ENCODE measurements at places on chromosomes 6 and 20.

- no peak for DNase-seq
These were observed 125.7 kb downstream of the MEI4 start for GRCh38 chr6:77778527-77778926.

- DNase-seq: no peak
These were observed 42.2 kb downstream of the C6orf132 start for GRCh38 chr6:42100029-42100901.

DNA sequence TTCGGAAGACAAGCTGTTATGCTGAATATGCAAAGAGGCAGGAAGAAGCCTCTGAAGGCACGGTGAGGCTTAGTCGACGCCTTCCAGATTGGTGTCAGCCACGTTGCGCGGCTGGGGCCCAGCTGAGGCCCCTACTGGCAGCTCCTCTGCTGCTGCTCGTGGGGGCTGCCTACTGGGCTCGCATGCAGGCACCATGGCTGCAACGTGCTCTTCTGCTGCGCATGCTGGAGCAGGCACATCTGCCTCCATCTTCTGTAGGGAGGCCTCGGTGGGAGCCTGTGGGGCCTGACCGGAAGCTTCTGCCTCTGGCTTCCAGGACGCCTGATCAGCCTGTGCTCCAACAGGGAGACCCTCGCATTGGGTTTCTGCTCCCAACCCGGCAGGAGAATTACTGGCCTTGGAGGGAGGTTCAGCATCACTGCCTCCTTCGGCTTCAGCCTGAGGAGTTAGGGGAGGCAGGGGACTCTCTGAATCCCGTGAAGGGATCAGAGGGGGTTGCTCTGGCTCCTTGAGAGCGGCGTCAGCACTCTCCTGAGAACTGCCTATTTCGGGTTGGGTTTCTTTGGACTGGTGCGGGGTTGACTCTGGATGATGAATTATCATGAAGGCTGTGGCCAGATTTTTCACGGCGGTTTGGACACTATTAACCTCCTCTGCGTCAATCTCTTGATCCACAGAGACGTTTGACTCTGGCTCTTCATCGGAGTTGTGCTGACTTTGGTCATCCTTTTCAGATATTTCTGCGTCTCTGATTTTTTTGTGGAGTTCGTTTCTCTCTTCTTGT is 49.1 kb downstream of the TXLNB start:
- DNase-seq: no peak

GRCh38 chr6:27592481-27593199 is 119.7 kb upstream of the ZNF184 start:
- no peak for DNase-seq

- DNase-seq: no peak
These were observed 92.7 kb downstream of the TRERF1 start for GRCh38 chr6:42359021-42359420.

DNA sequence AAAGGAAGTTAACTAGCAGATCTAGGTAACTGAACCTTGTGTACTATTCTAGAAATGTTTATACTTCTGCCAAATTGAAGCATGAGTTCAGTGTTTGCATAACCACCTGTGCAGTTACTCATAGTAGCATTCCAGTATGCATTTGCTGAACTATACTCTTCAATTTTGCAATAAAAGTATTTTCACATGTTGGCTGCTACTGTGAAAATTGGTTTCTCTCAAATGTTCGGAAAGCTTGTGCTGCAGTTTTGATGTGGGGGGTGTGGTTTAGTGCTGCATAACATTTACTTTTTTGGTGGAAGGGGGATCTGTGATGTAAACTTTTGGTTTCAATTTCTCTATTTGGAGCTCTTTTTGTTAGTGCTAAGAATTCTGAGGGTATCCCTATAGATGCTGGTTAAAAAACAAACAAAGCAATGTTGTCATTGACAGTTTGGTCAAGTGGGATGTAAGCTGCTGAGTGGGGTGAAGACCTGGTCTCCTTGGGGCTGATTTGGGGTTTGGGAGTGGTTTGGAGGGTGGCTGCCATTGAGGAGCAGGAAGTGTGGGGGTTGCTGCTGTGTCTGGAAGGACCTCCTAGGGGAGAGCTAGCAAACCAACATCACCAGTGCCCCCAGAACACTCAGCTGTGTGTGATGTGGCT is 87.8 kb downstream of the CARMIL1 start:
- no peak for DNase-seq

DNA sequence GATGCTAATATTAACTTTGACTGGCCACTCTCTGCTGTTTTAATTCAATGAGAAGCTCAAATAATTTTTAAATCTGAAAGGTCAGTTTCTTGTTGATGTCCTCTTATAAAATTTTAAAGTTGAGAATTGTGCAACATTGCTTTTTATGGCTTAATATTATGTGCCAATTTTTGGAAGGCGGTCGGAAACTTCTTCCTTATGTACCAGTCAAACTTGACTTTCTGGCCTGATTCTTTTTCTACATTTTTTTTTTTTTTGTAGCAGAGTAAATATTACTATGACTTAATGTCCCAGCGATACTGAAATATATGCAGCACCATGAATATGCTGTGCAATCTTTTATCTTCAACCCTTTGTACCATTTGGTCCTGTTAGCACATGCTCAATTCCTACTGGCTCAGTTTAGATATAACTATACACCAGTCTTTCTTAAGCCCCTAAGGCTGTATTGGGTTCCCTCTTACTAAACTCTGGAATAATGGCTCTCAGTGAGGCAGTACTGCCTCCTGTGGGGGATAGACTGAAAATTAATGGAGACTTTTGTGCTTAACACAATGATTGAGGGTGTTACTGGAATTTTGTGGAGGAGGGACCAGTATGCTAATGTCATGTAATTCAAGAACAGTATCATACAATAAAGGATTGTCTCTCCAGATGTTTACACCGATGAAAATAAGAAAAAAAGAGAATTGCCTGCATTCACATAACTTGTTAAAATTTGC is 156.4 kb upstream of the SYNCRIP start:
- DNase-seq: no peak

DNA sequence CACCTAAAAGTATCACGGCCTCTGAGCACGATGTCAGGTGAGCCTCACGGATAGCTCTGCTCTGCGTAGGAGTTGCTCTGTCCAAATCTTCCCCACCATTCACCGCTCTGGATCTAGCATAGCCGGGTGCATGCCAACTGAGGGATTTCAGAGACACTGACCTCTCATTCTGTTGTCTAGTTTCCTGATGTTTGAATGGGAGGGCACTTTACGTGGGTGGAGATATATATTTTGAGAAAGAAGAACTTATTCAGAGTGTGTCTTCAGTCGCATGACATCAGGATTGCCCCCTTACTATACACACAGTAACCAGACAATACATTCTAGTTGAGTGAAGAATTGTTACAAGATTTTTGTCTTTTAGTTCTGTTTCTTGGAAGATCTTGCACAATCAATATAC is 96.5 kb upstream of the CITED2 start:
- DNase-seq: no peak

DNA sequence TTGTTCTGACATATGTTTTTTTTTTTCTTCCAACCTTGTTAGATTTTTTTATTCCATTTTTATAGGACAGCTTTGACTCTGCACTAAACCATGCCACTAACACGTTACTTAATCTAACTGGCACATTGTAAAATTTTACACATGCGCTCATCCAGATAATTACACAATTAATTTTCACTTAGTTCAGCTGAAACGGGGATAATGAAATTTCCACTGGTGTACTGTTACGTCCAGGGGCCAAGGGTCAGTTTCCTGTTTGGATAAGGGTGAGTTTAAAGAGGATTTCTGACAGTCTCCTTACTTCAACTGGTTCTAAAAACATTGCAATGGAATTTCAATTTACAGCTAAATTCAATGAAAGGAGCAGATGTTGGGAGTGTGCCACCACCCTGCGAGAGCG is 221.8 kb upstream of the CEP162 start:
- no peak for DNase-seq

DNA sequence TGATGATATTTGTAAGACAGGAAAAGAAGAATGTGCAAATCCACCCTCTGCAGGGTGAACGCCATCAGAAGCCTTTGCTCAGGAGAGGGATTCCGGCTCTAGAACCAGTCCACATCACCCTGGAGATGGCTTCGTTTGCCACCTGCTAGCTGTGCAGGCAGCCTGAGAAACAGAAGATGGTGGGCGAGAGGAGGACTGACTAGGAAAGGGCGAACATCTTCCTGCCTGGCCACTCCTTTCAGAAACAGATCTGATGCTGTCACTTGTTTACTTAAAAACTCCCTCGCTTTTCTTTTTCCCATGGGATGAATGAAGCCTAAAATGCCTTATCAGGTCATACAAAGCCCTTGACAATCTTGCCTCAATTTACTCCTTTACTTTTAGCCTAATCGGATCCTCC is 1.2 kb downstream of the PTPRA start:
- DNase-seq: no peak

GRCh38 chr20:38412877-38413577 is 22.1 kb downstream of the SNHG17 start:
- no peak for DNase-seq

DNA sequence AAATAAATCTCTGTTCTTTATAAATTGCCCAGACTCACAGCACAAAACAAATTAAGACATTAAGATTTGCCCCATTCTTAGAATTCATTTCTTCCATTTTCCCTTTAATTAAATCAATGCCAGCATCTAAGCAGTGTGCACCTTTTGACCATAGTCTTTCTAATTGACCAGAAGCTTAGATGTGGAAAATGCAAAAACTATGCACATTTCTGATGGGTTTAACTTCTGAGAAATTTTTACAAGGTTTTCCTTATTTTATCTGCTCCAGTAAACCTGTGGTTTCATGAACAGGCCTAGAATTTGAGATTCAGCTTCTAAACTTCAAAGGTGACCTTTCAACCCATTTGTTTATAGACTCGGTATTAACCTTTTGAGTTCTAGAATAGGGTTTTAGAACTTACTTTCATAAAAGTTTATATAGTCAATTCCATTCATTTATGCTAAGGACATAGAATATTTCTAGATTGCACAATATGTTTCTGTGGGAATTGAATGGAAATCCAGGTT is 437.8 kb upstream of the HSF2 start:
- no peak for DNase-seq

GRCh38 chr6:48281217-48281616 is 170.2 kb upstream of the PTCHD4 start:
- no peak for DNase-seq

Measured in T47D (cell line).